ENCODE measurements at places on chromosomes 3 and 15.

DNA sequence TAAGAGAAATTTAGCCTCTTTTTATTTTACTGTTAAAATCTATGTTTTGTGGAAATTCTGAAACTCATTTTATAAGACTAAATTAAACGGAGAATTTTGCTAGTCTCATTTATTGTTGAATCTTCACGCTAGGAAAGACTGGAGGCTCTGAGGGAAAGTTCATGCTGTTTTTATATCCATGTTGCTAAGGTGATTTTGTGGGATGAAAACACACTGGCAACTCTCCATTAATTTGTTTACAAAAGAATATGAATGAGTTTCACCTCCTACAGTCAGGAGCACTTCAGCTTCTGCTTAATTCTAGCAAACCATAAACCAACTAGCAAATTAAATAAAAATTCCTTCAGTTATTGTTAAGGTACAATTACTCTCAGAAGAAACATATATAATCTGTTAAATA is 195.4 kb downstream of the RAP2B start:
- no peak for DNase-seq

- DNase-seq: no peak
Observed at GRCh38 chr3:55173504-55173903, 245.6 kb upstream of the LRTM1 start.

- DNase-seq: peak; percentile 45
Observed at GRCh38 chr15:69478259-69478781, 25.7 kb downstream of the RPLP1 start.

- DNase-seq: no peak
Observed at GRCh38 chr3:71099997-71100719, 483.4 kb downstream of the FOXP1 start.

DNA sequence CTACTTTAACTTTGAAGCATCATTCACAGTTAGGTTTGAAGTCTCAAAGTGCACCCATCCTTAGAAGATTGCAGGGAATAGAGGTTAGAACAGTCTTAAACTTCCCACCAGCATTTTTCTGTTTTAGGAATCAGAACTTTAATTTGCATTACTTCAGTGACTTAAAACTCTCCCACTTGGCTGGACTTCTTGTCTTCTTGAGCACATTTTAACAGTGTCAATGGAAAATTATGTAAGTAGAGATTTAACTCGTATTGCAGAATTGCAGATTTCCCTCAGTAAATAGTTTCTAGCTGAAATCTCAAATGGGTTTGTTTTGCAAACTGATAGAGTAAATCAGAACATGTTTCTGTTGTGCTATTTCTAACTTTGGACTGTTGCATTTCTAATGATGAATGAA is 369.6 kb downstream of the OTOL1 start:
- no peak for DNase-seq
